ENCODE measurements at places on chromosomes 3 and 15. TPM values are rescaled to one million over a fixed set of nuclear protein-coding genes. Genes with fewer than 3 reads are reported as not detected.

CLDN18 gene
- not detected for total RNA-seq

DNA sequence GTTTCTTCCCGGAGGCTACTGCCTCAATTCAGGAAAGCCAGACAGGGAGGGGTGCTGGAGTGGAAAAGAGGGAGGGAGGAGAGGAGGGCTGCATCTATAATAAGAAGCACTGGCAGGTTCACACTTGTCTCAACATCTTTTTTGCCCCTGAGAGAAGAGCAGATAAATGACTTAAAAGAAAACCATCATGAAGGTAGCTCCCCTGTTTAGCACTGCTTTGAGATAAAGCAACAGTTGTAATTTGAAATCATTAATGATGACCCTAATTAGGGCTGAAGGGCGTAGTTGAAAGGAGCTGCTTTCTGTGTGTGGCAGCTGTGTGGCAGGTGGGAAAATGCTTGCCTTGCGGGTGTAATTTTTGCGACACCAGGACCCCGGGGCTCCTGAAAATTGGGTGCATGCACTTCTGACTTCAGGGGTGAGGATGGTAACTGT, 222.8 kb upstream of the IL12A start:
- DNase-seq: no peak

- DNase-seq: peak; percentile 63
Observed at GRCh38 chr3:52428151-52429005, 16.5 kb downstream of the SEMA3G start.

DNA sequence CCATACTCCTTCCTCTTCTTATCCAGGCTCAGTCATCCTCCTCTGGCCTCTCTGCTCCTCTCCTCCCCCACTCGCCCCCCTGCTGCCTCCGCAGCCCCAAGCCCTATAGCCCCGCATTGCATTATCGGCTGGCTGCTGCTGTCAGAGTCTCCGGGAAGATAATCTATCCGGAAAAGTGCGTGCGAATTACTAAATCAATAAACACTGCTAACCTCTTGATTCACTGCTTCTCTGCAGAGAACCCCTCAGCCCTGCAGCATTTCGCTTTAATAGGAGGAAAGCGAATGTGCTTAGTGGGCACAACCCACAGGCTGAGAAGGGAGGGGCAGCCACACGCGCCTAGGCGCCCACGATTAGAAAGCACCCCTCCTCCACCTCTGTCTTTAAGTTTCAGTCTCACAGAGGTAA, 167.6 kb downstream of the ABHD5 start:
- DNase-seq: no peak

DNA sequence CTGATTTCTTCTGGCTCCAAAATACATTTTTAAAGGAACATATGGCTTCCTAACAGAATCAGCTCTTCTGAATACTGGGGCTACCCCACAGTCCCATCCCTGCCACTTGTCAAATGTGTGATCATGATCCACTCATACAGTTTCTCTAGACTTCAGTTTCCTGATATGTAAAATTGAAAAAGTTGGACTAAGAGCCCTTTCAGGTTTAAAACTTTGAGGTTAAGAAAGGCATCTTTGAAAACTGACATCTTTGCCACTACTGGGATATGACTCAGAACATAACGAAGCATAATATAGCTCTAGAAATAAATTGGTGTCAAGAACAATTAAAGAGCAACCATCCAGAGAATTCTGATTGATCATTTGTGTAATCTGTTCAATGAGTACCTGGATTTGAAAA, 248.3 kb downstream of the IL5RA start:
- DNase-seq: no peak
